ENCODE measurements at places on chromosomes 11 and 22.

DNA sequence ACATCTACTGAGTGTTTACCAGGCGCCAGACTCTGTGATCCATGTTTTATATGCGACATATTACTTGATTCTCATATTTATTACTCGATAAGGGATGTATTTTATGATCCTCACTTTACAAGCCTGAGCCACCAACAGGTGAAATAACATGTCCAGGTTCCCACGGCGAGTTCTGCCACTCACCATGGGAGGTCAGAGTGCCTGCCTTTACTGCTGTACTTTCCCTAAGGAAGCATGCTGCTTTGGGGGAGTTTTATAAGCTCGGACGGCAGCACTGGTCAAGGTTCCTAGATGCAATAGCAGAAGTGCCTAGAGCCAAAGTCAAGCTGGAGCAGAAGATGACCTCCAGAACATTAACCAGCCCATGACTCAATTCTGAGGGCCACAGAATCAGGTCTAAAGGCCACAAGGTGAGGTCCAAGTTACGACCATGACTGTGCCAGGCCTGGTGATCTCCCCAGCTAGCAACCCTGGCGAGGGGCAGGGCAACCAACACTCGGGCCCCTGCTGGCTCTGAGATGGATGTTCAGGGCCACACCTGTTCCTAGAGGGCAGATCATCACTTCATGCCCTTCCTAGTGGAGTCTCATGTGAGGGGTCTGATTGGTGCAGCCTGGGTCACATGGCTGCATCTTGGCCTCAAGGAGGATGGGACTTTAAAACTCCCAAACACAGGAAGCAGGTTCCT lies 14.2 kb downstream of the IFT27 start:
- DNase-seq, result no peak

DNA sequence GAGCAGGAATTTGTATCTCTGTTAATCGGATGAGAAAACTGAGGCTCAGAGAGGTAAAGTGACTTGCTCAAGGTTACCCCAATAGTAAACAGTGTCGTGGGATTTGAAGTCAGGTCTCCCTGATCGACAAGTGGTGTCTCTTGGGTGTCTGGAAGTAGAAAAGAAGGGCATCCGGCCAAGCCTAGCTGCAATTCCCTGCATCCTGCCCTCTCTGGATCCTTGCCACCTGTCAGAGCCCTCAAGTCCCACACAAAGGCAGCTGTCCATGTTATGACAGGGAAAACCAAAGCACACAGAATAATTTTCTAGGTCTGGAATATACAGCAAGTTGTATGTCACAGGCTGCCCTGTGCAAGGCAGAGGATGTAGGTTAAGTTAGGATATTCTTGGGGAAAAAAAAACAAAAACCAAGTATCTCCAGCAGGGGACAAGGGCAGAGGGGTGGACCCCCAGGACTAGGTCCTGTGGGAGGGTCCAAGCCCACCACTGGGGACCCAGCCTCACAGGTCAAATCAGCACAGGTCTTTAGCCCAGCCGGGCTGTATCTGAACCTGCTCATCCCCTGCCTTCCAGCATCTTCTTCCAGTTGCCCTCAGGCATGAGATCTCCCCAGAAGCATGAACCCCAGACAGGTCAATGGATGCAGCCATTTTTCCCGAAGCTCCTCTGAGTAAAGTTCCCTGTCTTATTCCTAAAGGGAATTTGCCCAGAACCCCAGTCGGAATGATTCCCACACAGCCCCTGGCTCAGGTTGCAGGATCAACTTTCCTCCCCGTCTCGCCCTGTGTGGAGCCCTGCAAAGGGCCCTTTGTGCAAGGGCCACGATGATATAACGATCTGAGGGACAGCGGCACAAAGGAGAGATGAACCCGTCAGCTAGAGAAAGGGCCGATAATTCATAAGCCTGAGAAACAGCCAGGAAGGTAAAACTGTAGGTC lies 15.0 kb downstream of the USH1C start:
- DNase-seq, result no peak

GRCh38 chr11:10495464-10495786 lies 40.4 kb downstream of the AMPD3 start:
- no peak for DNase-seq

DNA sequence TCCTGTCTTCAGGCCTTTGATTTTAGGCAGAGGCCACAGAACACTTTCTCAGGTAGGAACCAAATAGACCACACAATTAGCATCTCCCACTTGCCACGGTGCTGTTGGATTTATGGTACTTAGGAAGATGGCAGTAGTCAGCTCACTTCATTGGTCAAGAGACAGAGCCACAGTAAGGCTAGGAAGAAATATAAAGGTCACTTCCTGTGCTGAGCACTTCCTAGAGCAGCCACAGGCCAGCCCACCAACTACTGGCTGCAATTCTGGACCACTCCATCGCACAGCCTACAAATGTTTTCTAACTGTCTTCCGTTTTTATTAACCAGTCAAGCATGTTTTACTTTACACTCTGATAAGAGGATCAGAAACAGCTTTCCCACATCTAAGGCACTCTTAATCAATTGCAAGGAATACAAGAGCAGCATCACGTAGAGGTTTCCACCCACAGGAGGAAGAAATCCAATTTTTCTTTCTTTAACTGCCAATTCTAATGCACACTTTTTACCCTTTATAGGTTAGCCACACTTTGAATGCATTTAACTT lies 54.7 kb downstream of the ABTB2 start:
- DNase-seq, result no peak

DNA sequence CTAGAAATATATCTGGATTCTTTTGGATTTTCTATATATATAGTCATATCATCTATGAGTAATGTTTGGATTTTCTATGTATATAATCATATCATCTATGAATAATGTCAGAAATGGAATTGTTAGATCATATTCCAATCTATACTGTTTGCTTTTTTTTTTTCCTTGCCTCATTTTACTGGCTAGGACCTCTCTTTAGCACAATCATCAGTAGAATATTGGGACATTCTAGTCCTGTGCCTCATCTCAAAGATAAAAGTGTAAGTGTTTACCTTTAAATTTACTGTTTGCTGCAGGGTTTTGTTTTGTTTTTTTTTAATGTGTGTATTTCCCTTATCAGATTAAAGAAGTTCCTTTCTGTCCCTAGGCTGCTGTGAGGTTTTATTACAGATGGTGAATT lies 97.0 kb downstream of the C11orf65 start:
- DNase-seq, result no peak

GRCh38 chr11:7559398-7560283 lies 45.8 kb downstream of the PPFIBP2 start:
- DNase-seq, result no peak

DNA sequence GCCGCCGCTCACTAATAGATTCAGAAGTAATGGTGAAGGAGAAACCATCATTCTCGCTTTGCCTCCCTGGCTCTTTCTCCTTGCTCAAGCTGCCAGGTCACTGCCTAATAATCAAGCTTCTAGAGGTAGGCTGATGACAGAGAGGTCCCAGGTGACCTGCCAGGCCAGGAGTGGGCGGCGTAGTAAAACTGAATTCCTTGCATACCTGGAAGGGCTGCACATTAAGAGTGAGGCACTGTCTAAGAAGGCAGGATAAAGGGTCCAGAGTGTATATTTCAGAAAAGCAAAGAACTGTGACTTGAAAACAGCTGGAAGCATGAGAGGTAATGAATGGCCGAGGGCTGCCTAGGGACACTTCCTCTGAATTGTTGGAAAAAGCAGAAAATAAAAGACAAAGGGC lies 4.1 kb downstream of the SYT13 start:
- DNase-seq, result no peak

- no peak for DNase-seq
Measured at GRCh38 chr22:47495110-47495509, 732.7 kb downstream of the TBC1D22A start.

DNA sequence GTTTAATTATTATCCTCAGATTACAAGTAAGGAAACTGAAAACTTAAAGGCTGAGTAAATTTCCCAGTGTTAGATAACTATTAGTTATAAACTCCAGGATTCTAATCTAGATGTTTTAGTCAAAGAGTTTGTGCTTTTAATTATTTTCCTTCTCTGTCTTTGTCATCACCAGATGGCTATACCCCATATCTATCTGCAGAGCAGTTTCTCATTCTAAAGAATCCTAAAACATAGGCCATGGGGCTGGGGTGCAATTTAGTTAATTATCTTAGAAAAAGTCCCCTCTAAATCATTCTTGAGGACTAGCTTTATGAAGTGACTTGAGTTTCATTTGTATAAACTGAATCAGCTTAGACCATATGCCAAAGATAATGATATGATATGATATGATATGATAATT lies 556.3 kb upstream of the ANO5 start:
- DNase-seq, result no peak

- no peak for DNase-seq
Measured at GRCh38 chr22:44338177-44338810, 25.5 kb upstream of the SHISAL1 start.

GRCh38 chr11:133906241-133906640 lies 50.5 kb downstream of the IGSF9B start:
- DNase-seq, result peak; percentile 26

DNA sequence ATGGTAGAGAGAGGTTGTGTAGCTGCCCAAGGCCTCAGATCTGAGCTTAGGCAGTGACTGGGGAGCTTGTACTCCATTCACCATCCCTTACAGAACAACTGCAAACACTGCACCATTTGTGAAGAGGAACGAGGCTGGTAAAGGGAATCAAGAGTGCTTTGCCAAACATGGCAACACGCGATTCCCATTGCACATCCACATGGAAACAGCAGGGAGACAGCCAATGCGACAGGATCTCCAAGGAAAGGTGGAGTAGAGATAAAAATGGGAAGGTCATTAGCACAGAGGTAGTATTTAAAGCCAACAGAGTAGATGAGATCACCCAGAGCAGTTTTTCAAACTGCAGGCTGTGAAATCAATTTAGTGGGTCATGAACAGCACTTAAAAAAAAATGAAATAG lies 42.0 kb downstream of the TCF20 start:
- DNase-seq, result no peak
